ENCODE measurements at places on chromosomes 2 and 18.

GRCh38 chr18:24704946-24705630 is 244.7 kb downstream of the HRH4 start:
- DNase-seq: no peak

- peak; percentile 74 for DNase-seq
Measured at GRCh38 chr2:174760845-174761473, 3.3 kb downstream of the CHRNA1 start.

DNA sequence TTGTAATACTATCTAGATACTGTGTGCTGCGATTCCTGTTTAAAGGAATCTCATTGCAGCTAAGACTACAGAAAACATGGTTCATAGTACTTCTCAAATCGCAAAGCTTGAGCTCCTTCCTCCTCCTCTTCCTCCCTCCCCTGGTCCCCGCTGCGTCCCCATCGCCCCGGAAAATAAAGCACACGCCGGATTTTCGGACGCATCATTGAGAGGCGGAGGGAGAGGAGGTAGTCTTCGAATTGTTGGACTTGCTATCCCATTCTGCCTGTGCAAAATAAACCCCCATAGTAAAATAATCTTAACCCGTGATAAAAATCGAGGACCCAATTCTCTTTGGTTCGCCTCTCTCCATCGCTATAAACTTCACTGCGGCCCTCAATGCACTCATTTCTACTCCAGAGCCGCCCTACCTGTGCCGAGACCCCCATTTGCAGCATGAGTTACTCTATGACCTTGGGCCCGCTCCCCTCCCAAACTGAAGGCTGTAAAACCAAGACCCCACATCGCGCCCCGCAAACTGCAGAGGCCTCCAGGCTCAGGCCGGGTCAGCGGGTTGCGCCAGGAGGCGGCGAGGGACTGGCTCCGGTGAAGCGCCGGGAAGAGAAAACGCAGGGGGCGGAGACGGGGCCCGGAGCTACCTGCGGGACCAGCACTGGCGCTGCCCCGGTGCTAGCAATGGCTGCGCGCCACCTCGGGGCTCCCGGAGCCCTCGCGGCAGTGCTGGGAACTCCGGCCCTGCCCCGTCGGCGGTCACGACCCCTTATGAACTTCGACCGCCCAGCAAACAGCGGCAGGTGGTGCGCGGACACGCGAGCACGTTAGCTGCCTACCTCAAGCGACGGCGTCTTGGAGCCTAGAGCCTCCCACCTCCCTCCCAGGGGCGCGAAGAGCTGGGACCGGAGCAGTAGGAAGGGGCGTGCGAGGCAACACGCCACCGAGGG is 649 bp downstream of the ESCO1 start:
- DNase-seq: peak; percentile 55

DNA sequence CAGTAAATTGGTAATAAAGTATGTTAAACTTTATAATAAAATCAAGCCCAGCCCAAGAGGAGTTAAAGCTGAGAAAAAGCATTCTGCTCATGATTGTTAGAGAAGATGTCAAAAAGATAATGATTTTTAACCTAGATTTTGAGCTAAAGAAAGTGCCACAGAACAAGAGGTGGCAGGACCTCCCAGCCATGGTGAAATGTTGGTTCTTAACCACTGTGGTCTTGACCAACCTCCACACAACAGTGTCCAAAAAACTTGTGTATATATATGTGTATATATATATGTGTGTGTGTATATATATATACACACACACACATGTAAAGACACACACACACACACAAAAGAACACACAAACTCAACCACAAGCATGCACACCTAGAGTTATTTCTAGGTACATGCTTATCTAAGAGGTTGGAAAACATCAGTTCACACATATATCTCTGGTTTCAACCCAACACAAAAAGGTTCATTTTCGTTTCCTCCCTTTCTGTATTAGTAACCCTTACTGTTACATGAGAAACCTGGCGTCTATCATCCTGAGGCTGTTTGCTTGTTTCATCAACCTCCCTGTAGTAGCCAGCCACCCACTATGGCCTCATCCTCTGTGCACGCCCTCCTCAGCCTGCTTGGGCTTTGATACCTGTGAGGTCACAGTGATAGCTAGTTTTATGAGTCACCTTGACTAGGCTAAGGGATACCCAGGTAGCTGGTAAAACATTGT is 631.8 kb upstream of the ID2 start:
- no peak for DNase-seq

DNA sequence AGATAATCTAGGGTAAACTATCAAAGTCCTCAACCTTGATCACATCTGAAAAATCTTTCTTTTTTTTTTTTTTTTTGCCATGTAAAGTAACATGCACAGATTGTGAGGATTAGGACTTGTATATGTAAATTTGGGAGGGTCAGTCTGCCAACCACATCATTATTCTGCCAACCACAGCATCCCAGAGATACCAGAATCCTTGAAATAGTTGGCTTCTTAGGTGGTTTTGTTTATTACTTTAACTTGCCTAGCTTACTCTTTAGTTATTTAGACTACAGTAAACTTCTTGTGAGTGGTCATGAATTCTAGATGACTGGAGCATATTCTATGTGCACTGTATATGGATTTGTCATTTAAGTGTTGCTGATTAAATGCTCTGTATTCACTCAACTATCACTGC is 242.1 kb upstream of the RBMS1 start:
- DNase-seq: no peak

DNA sequence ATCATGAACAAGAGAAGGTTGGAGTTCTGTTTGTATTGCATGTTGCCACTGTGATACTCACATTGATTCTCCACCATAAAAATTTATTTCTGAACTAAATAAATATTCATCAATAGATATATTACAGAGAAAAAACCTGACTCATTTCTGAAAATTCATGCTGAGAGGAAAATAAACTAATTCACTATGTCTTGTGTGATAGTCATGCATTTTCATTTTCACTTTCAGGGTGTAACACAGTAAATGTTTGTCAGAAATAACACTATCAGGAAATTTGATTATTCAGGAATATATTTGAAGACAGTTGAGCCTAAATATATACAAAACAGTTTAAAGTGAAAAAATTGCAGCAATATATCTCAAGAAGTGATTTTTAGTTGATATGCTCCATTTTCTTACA is 335.2 kb downstream of the KCNJ3 start:
- DNase-seq: no peak

DNA sequence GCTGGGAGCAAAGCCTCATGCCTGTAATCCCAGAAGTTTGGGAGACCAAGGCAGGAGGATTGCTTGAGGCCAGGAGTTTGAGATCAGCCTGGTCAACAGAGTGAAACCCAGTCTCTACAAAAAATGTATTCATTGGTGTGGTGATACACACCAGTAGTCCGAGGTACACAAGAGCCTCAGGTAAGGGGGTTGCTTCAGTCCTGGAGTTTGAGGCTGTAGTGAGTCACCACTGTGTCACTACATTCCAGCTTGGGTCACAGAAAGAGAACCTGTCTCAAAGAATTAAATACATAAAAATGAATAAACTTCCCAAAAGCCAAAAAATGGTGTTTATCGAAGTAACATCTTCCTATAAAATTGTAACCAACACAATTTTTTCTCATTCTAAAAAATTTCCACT is 568.1 kb upstream of the LINC00305 start:
- no peak for DNase-seq

- no peak for DNase-seq
Measured at GRCh38 chr2:206343816-206344215, 69.4 kb downstream of the ZDBF2 start.

DNA sequence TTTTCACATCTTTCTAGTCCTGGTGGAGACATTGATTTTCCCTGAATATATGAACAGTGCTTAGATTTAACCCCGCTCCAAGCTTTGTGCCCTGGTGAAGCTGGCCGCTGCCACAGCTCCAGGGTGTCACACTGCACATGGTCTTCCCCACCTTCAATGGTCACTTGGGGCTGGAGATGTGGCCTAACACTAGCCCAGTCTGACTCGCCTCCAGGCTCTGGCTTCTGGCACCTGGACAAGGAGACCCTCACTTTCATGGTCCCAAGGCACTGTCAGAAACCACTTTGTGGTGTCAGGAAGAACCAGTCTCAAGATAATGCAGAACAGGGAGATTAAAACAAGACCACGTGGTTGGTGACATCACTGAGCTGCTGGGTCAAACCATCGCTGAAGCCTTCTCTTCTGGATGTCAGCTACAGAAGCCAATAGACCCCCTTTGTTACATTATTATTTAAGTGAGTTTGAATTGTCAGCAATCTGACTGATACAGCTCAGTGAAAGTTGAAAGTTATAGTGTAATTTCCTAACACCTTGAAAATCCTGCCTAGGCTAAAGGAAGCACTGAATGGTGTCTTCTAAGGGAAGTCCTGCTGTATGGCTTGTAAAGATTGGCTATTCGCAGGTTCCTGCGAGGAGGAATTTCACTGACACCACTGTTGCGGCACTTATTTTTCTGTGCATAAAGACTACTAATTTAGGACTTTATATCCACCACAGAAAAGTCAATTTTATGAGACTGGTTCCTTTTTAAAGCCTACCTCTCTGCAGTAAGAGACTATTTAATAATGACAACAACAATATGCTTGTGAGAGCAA is 55.0 kb upstream of the CTDP1 start:
- DNase-seq: no peak

DNA sequence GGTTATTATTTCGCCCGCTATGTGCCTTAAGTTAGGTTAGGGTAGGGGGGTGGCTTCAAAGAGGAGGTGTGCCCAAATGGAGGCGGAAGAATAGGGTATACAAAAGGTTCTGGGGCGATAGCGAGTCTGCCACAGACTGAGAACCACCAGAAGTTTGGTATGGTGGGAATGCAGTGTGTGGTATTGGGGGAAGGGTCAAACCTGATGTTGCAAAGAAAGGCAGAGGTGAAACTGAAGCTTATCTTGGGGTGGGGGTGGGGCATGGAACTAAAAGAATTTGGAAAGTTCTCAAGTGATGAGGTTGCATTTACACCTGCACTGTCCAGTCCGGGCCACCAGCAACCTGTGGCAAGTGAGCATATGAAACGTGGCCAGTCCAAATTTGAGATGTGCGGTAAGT is 11.8 kb upstream of the CCBE1 start:
- DNase-seq: no peak

DNA sequence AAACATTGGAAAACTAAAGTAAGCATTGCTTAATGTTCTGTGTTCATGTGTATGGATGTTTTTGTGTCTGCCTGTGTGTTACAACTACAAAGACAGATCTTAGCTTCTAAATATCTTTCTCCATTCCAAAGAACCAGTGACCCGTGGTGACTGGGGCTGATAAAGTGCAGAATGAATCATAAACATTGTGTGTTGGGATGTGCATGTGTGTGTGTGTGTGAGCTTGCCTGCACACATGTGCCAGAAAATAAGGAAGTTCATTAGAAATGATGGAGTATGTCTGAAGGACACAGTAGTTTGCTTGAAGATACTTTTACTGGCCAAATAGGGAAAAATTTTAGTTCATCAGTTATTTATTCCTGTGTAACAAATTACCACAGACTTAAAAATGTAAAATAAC is 756.6 kb upstream of the CELF4 start:
- no peak for DNase-seq
